Daoy (cell line): ENCODE measurements at places on chromosomes 4 and X. TPM values are rescaled to one million over a fixed set of nuclear protein-coding genes. Genes with fewer than 3 reads are reported as not detected.

DNA sequence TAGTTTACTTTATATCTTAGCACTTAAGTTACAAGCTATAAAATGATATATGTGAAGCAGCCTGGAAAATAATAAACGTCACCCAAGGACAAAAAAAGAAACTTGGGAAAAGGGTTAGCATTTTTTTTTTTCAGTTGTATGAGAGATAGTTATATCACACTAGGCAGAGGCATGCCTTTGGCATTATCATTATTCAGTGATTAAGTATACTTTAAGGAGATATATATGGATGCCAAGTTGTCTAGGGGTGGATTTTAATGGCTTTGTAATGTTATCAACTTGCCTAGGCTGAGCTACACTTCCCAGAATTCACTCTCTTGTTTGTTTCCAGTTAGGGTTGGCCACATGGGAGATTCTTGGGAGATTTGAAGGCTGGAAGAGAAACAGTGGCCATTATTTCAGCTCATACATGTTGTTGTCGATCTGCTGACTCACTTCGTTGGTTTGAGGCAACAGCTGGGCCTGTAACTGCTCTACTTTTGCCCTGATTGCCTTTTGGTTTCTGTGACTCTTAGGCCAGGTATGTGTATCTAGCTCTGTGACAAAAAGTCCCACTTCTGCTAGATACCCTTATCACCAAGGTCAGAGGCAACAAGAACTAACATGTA lies 11.5 kb upstream of the SRPX start:
- peak; percentile 38 for DNase-seq

DNA sequence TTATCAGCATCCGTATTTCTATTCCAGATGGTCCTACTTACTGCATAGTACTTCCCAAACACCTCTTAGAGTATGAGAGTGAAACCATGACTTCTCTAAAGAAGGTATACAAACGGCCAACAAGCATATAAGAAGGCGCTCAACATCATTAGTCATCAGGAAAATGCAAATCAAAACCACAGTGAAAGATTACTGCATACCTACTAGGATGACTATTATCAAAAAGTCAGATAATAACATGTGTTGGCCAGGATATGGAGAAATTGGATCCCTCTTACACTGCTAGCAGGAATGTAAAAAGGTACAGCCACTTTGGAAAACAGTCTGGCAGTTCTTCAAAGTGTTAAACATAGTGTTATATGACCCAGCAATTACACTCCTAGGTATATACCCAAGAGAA lies 215.3 kb upstream of the CXorf66 start:
- DNase-seq, result peak; percentile 72

The CXCL1 gene
- 16.7 and 21.4 TPM in 2 replicates for total RNA-seq

DNA sequence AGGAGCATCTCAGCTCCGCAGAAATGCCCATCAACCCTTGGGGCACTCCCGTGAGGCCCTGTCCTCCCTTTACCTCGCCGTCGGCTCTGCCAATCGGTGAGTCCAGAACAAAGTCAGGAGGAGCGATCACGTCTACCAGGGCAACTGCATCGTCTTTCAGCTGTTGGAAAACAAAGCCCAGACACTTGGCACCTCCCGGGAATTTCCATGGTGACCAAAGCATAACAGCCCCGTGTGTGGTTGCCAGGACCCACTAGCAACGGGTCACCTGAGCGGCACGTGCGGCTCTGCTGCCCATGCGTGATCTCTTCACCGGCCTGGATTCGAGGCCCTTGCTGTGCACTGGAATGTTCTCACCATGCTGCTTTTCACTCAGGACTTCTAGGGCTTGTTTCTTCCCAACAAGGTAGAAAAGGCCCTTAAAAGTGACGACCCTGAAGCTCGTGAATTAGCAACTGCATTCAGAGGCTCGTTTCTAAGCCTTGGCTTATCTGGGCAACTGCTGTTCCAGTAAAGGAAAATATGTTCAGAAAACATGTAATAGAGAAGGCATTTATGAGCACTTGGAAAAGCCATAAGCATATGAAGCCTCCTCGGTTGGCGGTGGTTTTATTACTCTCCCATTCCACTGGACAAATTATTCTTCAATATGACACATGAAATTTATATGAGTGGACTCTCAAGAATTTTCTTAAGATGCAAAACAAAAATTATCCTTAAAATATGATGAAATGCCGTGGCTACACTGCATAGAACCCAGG lies 69.5 kb downstream of the ACOX3 start:
- DNase-seq, result no peak

DNA sequence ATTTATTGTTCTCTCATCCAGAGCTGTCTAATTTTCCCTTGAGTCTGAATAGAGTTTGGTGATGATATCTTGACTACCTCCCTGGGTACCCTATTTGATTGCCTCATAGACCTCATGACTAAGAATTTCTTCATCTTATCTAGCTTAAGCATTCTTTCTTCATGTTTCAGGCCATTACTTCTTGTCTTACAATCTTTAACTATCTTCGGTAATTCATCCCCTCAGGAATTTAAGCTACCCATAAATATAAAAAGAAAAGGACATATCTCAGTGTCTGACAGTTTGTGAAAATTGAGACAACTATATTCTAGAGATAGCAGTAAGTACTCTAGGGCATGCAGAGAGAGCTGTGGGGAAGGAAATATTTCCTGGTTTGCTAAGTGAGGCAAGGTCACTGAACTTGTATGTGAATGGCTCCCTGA lies 466.1 kb upstream of the GRID2 start:
- DNase-seq, result no peak

The PPP4R3C gene
- 0.40 and 0.74 TPM in 2 replicates for total RNA-seq

The ZNF185 gene
- total RNA-seq, result 3.6 and 4.0 TPM in 2 replicates

- no peak for DNase-seq
Measured at GRCh38 chr4:74098427-74098994, 484 bp downstream of the CXCL2 start.

DNA sequence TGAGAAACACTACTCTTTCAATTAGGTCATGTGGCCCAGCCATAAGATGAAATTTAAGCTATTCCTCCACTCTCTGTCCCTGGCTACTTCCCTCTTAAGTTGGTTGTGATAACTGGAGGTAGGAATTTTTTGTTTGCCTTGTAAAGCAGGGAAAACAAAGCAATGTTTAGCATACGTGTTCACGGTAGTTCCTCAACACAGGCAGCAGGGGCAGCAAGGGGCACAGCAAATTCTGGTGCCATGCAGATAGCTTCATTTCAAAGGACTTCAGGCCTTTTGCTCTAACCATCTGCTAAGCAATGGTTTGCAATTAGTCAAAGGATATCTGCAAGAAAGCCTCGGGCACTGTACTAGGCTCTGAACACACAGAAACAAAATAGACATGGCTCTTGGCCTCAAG lies 330.2 kb downstream of the ZIC3 start:
- no peak for DNase-seq

DNA sequence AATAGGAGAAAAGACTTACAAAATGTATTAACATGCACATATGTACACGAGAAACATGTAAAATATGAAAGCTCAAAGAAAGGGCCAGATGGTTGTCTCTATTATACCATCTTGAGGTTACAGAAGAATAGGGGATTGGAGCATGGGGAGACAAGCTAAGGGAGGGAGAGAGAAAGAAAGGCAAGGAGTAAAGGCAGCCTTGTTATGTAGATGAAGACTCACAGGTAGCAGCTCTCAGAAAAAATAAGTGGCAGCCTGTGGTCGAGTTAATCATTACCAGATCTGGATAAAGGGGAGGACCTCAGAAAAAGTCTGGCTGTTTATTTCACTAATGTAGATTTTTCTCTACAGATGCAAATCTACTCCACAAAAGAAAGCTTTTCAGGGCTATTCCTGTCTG lies 26.6 kb upstream of the PPP1R2C start:
- no peak for DNase-seq

The TLR2 gene
- total RNA-seq, result not detected in 2 replicates

DNA sequence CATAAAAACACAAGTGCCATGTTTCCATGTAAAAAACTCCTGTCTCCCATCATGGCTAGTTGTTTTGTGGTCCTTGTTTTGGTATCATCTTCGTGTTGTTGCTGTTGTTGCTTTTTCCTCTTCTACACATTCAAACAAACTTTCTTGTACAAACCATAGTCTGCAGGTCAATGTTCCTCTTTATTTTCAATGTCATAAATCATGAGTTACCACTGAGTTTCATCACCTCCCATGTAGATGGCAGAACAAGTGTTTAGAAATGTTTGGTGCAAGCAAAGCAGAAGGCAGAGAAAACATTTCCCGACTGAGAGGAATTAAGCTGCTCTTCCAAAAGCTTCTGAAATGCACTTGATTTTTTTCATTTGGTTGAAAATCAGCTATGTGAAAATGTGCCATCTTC lies 166.0 kb downstream of the ANTXR2 start:
- no peak for DNase-seq

DNA sequence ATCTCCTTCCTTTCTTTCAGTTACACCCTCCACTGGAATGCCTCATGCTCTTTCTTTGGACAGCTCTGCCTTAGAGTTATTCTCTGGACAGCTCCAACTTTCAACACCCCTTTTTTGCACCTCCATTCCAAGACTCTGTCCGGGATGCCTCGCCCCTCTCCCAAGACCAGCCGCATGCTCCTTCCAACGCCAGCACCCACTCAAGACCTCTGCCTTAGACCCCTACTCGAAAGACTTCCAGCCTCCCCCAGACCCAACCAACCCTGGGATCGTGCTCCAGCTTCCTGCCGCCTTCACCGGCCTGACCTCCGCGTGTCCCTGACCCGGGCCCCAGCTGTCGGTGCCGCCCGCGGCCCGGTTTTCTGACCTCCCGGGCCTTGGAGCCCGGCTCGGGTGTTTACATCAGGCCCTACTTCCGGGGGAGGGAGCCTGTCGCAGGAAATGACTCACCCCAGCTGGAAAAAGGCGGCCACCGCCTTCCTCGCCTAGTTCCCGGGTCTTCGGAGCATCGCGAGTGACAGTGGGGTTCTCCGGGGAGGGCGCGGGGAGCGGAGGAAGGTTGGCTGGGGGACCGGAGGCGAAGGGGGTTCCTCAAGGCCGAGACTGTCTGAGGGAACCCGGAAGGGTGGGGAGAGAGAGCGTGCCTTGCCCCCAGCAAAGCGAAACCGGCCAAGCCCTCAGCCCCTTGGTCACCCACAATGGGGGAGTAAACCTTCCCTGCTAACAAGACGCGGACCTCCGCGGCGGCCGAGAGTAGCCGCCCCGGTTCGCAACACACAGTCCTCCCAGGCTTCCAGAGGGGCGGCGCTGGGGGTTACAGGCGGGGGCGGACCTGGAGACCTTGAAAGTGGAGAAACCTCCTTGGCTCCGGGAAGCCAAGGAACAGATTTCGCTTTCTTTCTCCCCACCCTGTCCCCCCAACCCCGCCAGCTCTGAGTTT lies at the start of gene WDR45:
TSS of gene WDR45 (minus strand) at position 399 of the 940 bp plus-strand sequence. CDS start 1,792 bp downstream, outside the sequence.
- DNase-seq, result peak; percentile 74

- DNase-seq, result peak; percentile 3
Measured at GRCh38 chrX:130715299-130715698, 187.7 kb downstream of the ENOX2 start.
